ENCODE measurements at places on chromosomes 7 and 10.

DNA sequence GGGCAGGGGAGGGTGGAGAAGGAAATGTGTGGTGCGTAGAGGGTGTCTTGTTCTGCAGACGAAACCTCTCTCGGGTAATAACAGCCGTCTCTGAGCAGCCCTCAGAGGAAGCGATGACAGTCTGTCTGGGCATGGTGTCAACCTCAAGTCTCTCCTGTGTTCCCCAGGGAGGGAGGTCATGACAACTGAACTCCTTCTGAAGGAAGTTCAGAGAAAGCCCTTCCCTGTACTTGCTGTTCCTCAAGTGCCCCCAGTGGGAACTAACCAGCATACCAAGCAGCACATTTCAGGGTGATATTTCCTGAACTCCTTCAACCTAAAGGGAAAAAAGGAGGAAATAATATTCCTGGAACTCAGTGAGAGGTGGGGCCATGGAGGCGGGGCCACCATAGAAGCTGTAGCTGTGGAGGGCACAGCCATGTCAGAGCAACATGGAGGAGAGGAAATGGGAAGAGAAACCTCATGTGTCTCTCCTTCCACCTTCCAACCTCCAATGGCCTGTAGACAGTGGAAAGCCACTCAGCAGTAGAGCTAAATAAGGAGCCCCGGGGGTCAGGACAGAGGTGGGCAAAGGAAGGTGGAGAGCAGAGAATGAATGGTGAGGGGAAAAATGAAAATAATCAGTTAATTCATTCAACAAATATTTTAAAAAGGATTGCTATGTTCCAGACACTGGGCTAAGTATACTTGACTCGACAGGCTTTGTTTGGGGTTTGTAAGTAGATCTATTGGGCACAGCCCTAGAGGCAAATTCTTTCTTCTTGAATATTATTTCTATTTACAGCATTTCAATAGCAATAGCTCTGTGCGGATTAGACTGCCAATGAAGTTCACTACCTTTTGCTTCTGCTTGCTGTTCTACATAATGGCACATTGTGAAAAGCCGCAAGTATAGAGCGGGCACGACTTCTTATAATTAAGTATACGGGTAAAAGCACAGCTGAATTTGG, 61.0 kb upstream of the AOAH start:
- DNase-seq = no peak

DNA sequence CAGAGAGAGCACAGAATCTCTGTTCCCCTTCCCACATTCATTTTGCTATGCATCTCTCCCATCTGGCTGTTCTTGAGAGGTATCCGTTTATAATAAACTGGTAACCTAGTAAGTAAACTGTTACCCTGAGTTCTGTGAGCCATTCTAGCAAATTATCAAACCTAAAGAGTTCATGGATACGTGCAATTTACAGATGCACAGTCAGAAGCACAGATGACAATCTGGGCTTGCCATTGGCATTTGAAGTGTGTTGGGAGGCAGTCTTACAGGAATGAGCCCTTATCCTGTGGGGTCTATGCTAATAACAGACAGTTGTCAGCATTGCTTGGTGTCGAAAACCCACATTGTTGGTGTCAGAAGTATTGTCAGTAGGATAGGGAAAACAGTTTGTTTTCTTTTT, 151.8 kb downstream of the CFTR start:
- no peak for DNase-seq

GRCh38 chr10:71372882-71373495, 23.7 kb upstream of the CDH23 start:
- no peak for DNase-seq

DNA sequence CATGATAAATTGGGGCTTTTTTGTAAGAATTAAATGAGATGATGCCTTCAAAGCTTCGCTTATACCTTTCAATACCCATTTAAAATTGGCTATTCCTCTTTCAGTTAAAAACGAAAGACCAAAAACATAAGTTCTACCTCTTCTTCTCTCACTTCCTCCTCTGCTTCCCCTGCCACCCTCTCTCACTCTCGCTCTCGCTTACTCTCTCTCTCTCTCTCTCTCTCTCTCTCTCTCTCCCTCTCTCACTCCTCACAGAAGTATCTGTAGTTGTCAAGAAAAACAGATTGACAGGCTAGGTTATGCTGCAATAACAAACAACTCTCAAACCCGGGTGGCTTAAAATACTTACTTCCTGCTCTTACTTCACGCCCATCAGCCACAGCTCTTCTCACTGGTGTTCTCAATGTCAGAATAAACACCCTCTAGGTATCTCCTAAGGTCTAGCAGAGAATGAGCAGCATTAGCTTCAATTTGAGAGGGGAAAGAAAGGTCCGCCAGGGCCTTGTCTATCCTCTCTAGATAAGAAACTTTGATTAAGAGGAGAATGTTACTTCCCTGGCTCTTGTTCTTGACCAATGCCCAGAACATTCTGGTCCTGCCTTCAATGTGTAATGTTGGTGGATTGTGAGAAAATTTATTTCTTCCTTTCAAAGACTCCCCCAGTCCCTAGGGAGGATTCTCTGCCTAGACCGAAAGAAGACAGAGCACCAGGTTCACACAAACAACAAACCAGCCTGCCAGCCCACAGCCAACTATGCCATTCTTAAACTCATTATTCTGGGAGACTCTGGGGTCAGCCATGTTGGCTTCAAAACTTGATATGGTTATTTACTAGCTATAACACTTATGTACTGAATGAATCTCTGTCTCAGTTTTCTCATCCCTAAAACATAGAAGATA, 1028.7 kb downstream of the XPNPEP1 start:
- no peak for DNase-seq

DNA sequence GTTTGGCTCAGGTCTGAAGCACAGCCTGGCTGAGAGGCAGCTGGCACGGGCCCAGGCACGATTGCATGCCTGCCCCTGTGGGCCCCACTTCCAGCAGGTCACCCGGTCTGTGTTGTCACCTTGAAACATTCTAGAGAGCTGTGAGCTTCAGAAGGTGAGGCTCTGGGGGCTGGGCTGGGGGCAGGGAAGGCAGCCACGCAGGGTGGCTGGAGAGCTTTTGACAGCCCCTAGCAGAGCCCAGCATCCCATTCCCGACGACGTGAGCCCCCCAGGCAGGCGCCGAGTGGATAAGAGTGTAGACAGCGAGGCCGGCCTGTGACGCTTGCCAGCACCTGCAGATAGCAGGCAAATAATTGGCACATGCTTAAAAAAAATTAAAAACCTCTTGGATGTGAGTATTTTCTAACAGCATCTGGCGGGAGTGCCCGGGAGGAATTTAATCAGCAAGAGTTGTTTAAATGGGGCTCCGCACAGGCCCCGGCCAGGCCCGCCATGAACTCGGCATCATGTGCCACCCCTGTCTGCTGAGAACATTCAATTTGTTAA, 212.0 kb upstream of the TBX20 start:
- no peak for DNase-seq

DNA sequence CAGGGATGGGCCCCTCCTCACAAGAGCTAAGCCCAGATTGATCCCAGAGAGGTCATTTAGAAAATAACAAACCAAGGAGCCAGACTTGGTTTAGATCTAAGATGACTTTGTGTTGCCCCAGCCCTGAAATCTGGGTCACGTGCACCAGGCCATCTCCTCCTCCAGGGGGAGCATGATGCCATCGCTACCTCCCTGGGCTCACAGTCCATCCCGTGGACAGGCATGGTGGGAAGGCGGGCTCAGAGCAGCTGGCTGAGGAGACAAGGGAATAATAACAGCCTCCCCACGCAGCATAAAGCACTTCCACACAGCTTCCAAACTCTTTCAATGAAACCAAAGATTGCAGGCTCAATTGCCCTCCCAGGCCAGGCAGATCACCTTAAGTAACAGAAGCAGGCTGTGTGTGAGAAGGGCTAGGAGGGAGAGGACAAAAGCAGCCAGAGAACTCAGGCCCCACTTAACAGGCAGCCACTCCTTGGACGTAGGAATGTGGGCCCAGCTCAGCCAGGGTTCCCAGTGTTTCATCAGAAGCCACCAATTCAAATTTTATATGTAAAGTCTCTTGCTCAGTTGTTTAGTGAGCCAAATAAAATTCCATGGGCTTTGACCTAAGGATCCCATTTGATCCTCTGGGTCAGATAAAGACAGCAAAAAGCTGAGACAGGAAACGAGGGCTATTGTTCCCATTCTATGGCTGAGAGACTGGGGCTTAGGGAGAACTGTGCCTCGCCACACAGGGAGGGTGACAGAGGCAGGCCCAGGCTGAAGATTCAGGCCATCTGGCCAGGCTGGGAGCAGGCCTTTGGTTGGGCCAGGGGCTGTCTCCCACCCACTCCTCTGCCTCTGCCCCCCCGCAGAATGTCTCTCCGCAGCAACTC, 100.2 kb downstream of the COL13A1 start:
- no peak for DNase-seq

DNA sequence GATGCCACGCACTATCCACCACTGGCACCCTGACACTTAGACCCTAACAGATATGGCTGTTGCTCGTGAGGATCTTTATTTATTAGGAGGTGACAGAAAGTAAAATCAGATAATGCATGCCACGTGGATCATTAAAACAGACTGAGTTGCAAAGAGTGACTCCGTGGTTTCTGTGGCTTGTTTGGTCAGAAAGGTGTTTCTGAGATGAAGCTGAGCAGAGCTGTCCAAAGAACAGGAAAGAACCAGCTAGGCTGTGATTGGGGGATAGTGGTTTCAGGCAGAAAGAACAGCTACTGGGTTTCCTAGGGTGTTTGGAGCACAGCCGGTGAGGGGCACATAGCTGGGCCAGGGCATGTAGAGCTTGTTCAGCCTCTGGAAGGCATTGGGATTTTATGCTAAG, 34.4 kb downstream of the CSGALNACT2 start:
- DNase-seq = no peak

GRCh38 chr10:132178672-132179545, 7.8 kb upstream of the DPYSL4 start:
- DNase-seq = no peak

DNA sequence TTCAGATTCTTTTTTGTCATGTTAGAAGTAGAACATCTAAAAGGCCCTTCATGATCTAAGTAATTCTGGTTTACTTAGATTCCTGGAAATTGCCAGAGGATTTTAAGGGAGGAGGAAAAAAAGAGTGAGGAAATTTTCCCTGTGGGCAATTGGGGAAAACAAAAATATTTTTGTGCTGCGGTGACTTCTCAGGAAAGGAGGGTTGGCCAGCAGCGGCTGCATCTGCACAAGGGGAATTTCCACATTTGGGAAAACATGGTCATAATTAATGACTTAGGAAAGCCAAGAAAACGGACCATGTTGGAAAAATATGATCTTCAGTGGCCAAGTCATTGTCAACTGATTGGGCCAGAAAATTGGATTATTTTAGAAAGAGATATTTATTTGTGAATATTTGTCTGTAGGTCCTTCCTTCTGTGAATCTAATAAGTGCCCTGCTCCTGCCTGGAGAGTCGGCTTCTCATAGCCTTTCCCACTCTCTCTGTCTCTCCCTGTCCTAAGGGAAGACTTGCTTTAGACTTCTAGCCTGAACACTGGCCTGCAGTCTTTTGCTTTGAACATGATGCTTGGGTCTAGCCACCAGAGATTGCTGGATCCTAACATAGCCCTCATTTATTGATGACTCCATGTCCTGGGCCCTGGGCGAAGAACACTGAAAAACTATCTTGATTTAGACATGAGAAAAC, 124.2 kb upstream of the MKLN1 start:
- DNase-seq = no peak

- no peak for DNase-seq
Observed at GRCh38 chr10:88459530-88459929, 123.6 kb downstream of the RNLS start.

GRCh38 chr10:29608476-29609301, 26.1 kb downstream of the SVIL start:
- no peak for DNase-seq

GRCh38 chr10:98915911-98916310, 319.7 kb downstream of the HPSE2 start:
- no peak for DNase-seq

DNA sequence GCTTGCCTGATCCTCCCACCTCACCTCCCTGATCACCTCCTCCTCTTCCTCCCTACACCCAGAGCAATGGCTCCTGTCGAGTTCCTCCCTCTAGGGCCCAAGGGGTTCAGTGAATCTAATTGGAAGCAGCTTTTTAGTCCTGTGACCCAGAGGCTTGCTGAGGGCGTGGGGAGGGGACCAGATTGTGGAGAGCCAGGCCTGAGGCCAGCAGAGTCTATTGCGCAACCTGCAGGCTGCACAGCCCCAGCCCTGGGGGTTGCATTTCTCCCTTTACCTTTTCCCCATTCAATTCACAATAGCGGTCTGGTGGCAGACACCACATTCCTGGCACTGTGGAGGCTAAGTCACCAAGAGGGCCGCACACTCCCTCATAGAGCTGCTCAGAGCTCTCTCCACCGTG, 32.5 kb downstream of the GHRHR start:
- no peak for DNase-seq

DNA sequence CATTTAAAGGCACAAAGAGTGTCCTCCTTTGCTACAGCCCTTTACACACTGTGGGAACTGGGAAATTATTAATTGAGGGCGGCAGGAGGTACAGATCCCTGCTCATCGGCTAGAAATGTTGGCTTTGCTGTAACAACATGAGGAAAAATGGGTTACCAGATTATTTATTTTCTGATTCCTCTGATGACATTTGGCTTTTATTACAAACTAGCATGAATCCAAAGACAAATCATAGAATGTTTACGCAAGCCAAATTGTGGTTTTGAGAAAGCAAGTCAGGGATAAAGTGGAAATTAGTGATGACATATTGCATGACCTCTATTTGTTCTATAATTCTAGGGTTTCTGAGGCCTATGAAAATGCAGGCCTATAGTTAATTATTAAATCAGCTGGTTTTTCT, 126.1 kb upstream of the TMEM196 start:
- no peak for DNase-seq

DNA sequence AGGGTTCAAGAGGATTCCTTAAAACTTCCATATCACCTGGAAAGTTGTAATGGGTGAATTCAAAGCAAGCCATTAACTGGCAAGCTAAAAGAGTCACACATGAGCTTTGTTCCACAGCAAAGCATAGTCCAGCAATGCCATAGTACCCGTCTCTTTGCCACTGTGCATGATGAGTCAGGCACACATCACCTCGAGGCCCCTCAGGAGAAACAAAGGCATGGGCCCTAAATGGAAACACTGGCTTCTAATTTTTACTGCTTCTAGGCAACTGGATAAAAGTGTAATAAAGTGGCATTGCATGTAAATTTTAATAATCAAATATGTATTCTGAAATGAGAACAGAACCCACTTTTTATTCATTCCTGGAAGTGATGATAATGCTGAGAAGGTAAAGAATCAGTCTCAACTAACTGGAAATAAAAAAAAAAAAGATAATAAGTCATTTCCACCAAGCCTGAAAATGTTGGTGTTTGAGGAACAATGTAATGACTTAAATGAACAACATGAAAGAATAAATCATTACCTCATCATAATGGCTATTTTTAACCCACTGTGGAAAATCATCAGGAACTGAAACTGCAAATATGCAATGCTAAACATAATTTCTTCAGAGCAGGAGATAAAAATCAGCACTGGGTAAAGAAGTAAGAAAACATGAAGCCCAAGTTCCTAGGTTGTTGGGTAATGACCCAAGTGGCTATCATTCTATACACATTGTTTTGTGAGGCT, 104.9 kb downstream of the CDK6 start:
- DNase-seq = no peak

DNA sequence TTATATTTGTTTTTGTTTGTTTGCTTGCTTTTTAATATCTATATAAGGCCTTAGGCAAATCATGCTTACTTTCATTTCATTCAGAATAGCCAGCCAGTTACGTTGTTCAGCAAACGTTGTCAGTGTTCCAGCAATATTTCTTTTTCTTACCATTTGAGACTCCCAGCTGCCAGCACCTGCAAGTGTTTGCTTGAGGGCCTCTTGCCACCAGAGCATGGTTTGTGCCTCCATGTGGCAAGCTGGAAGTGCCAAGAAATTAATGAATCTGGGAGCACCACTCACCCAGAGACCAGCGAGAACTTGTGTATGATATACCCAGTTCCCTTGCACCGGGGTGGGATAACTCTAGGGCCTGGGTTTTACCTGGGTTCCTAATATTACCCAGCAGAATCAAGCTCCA, 177.1 kb upstream of the CSTF2T start:
- no peak for DNase-seq

Data from D721Med (cell line).